Osteocyte (in vitro differentiated cells): ENCODE measurements at places on chromosomes 1 and 21.

- DNase-seq = no peak
These were observed 518.9 kb downstream of the BRINP3 start for GRCh38 chr1:189958756-189959155.

DNA sequence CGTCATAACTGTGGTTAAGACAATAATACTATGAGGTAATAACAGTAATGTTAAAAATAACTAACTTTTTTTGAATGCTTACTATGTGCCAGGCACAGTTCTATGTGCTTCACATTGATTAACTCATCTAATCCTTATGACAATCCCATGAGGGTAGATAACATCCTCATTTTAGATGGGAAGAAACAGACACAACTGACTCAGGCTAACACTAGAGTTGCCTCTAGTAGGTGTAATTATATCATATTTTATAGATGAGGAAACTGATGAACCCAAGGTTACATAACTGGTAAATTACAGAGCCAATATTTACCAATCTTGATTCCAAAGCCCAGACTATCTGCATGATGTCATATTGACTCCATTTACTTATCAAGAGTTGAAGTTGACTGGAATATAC lies 23.5 kb downstream of the SERPINC1 start:
- no peak for DNase-seq

- DNase-seq = no peak
These were observed 623 bp downstream of the PTPRF start for GRCh38 chr1:43531107-43531905.

GRCh38 chr1:19505693-19506457 lies 20.5 kb upstream of the CAPZB start:
- no peak for DNase-seq

DNA sequence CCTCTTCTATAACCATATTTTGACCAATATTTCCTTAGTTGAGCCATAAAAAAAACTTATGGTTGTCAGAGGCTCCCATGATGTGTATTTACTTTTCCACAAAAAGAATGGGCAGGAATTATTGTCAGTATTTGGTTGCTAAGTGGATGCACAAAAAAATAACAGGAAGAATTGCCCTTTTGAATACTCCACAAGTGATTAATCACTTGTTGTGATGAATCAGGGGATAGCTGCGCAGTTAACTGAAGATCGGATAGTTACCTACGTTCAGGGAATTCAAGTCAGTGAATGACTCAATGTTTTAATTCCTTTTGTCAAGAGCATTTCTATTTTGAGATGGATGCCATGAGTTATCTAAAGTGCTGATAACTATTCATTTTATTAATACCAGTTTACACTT lies 785.2 kb upstream of the B3GALT2 start:
- no peak for DNase-seq
